ENCODE measurements at places on chromosomes 3 and 15.

GRCh38 chr3:51673181-51673801 lies 2.2 kb downstream of the TEX264 start:
- DNase-seq: no peak

GRCh38 chr3:3110749-3111361 lies 681 bp upstream of the IL5RA start:
- DNase-seq: no peak

GRCh38 chr3:73801444-73801843 lies 176.7 kb upstream of the PDZRN3 start:
- no peak for DNase-seq

DNA sequence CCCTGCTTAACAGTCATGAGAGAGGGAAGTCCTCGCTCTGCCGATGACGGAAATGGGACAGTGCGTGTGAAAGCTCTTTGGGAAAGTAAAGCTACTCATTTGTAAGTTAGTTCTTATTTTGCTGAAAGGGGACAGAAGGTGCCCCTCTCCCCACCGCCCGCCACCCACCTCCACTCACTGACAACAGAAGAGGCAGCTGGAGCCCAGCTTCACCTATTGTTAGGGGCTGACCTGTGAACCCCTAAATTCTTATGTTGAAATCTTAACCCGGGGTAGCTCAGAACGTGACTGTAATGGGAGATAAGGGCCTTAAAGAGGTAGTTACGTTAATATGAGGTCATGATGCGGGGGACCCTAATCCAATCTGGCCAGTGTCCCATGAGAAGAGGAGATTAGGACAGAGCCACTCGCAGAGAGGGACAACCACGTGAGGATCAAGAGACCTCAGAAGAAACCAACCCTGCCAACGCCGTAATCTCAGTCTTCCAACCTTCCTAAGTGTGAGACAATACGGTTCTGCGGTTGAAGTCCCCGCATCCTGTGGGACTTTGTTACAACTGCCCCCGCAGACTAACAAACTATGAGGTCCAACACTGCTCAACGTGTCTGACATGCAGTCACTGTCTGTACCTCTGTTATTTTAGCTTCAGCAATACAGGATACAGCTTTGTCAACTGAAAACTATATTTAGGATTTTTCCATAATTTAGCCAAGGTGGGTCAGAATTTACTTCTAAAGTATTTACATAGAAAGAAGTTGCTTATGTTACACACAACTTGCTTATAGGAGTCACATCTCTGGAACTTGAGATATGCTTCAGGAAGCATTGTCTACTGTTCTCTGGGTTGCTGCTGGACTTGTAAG lies 51.7 kb downstream of the PCSK6 start:
- no peak for DNase-seq

- DNase-seq: no peak
Measured at GRCh38 chr3:184455991-184456390, 76.1 kb downstream of the CHRD start.

DNA sequence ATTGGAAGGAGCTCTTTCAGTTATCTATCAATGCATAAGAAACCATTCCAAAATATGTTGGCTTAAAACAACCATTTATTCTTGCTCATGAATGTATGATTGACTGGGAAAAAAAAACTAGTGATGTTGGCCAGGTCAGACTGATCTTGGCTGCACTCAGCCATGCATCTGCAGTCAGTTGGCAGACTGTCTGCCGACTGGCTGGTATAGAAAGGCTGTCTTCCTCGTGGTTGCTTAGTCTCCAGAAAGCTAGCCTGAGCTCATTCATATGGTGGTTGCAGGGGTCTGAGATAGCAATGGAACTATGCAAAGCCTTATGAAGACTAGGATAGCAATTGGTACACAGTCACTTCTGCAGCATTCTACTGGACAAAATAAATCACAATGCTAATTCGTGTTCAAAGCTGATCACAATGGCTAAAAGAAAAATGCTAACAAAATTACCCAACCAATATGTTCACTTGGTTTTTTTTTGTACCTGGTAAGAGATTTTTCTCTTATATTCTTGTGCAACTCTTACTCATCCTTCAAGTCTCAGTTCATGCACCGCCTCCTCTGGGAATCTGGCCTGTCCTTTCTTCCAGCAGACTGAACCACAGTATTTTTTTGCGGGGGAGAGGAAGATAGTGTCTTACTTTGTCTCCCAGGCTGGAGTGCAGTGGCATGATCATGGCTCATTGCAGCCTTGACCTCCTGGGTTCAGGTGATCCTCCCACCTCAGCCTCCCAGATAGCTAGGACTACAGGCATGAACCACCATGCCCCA lies 126.8 kb downstream of the KCNAB1 start:
- DNase-seq: no peak

DNA sequence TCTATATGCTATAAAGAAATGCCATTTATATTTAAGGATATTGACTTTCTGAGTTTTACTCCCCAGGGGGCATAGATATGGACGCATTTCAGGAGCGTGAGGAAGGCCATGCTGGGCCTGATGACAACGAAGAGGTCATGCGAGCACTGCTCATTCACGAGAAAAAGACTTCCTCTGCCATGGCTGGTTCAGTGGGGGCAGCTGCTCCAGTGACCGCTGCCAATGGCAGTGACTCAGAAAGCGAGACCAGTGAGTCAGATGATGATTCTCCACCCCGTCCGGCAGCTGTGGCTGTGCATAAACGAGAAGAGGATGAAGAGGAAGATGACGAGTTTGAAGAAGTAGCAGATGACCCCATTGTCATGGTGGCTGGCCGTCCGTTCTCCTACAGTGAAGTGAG lies 38.4 kb downstream of the GTF2E1 start:
- no peak for DNase-seq

GRCh38 chr3:194396859-194397756 lies 2.0 kb downstream of the GP5 start:
- DNase-seq: peak; percentile 64

- no peak for DNase-seq
Measured at GRCh38 chr3:190579514-190580137, 65.7 kb downstream of the IL1RAP start.

DNA sequence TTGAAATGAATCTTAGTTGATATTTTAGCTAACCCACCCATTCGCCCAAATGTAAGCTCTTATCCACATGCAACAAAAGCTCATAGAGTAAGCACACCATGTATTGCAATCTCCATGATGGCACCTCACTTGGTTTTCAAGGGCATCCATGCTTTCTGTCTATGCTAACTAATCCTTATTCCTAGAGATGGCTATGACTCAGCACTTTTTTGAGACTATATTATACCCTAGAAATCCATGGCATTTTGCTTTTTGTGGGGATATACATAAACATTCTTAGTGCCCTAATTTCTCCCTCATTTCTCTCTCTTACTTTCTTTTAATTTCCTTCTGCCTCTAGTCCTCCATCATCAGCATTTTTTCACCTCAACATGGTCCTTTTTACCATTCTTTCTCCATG lies 168.5 kb upstream of the STT3B start:
- no peak for DNase-seq

DNA sequence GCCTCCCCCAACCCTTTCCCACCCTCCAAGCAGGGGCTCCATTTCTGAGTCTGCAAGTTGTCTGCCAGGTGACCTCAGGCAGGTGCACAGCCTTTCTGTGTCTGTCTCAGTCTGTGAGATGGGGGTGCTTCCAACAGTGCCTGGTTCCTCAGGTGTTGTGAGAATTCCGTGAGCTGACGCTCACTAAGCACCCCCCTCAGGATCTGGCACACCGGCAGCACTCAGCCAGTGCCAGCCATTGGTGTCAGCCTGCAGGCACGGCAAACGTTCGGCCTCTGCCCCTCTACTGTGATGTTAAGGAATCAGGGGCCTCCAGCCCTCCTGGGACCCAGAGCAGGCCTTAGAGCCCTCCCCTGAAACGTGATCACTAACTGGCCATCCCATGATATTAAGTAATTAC lies 2.4 kb downstream of the KLF15 start:
- DNase-seq: no peak

DNA sequence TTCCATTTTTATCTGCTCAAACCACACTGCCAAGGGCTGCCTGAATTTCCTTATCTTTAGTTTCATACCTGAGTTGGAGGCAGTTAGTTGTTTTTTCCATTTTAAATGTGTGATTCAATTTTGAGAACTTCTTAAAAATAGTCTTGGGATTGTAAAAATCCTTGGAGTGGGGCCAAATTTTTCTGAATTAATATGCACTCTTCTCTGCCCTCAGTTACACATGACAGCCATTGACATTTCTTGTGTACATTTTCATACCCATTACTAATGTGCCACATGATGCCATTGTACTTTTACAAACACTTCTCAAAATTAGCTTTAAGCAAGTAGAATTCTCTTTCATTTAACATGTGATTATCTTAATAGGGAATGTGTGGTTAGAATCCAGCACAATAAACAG lies 141.7 kb downstream of the C3orf38 start:
- no peak for DNase-seq

GRCh38 chr3:174440253-174440701 lies 418.9 kb upstream of the NAALADL2 start:
- no peak for DNase-seq

GRCh38 chr15:44035781-44036699 lies 159.0 kb downstream of the FRMD5 start:
- no peak for DNase-seq

DNA sequence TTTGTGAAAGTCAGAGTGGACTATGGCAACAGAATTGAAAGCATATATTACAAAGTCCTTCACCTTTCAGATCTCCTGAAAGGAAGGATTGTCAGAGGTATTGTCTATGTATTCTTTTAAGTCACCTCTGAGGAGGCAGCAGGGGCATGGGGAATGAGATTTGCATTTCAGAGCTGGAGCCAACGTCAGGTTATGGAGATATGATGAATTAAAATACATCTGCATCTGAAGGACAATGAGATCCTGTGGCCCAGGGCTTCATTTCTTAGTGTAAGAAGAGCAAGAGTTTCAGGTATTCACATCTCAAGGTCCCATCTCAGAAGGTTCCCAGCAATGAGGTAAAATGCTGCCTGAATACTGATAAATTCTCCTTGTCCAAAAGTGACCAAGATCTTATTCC lies 695.8 kb downstream of the TUSC7 start:
- no peak for DNase-seq

- DNase-seq: no peak
Measured at GRCh38 chr3:93989241-93989640, 9.3 kb downstream of the ARL13B start.

DNA sequence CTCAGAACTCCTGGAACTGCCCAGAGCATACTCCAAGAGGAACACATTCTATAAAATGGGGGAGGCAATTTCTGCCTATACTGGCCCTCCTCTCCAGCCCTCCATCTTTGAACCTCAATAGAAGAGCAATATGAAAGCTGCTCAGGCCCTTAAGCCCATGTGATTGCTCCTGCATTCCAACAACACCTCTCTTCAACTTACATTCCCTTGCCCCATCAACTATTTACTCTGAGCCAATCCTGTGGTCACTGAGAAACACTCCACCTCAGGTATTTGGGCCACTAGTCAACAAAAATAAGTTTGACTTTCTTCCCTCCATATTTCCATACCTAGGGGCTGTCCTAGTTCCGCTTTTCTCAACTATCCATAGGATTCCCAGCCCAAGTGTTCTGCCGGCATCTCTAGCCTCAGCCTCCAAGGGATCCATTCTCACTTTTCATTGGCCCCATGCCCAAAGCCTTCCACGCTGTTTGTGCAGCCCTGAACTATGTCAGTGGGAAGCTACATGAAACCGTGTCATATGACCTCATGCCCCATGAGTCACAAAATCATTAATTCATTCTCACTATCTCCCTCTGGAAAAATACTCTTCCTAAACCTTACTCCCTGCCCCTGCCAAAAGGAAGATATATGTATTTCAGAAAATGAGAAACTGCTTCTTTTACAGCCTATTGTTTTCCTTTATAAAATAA lies 61.6 kb downstream of the GJD2 start:
- DNase-seq: no peak

DNA sequence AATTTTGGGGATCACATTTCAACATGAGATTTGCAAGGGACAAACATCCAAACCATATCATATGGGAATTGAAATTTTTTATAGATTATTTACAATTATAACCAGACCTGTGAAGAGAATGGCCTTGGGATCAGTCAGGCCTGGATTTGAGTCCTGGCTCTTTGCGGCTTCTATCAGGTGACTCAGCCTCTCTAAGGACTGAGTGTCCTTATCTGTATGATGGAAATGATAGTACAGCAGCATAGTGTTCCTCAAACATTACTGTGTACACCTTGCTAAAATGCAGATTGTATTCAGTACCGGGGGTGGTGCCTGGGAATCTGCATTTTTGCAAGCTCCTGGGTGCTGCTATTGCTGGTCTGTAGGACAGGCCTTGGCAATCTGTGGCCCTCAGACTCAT lies 206.7 kb upstream of the PROK2 start:
- DNase-seq: no peak

- DNase-seq: no peak
Measured at GRCh38 chr15:63006032-63006878, 36.3 kb upstream of the TPM1 start.

DNA sequence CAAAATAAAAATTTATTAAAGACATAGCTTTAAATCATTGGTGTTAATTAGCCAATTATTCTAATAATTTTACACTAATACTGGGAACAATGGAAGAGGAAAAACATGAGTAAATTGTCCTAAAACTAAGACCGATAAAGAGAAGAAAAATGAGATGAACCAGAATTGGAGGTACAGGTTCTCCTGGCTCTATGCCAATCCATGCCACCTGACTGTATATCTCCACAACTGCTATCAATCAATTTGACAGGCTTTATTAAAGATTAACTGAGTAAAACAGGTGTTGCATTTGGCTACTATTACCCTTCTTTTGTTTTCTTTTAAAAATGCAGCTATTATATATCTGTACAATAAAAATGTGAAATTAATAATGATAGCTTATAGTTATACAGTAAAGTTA lies 850.0 kb downstream of the CADM2 start:
- no peak for DNase-seq

- no peak for DNase-seq
Measured at GRCh38 chr3:110533089-110533488, 538.5 kb upstream of the NECTIN3 start.

DNA sequence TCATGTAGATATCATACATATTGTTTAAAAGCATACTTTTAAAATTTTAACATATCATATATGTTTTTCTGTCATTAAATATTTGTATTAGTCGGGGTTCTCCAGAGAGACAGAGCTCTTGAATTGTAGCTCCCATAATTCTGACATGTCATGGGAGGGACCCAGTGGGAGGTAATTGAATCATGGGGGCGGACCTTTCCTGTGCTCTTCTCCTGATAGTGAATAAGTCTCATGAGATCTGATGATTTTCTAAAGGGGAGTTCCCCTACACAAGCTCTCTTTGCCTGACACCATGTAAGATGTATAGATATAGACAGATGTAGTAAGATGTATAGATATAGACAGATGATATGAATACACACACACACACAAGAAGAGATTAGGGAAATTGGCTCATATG lies 161.2 kb upstream of the ABI3BP start:
- DNase-seq: no peak

- no peak for DNase-seq
Measured at GRCh38 chr15:28892789-28893610, 7.2 kb downstream of the APBA2 start.

DNA sequence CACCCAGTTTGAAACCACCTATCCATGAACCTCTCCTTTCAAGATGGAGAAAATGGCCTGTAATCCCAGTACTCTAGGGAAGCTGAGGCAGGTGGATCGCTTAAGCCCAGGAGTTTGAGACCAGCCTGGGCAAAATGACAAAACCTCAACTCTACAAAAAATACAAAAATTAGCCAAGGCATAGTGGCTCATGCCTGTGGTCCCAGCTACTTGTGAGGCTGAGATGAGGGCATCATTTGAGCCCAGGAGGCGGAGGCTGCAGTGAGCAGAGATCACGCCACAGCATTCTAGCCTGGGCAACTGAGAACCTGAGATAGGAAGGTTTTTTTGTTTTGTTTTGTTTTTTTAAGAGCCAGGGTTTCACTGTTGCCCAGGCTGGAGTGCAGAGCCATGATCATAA lies 5.4 kb downstream of the TKT start:
- no peak for DNase-seq

Measured in eye (tissue), 1 donor.